Fibroblast of skin of left quadriceps (primary cell): ENCODE measurements at places on chromosomes 5 and 9.

DNA sequence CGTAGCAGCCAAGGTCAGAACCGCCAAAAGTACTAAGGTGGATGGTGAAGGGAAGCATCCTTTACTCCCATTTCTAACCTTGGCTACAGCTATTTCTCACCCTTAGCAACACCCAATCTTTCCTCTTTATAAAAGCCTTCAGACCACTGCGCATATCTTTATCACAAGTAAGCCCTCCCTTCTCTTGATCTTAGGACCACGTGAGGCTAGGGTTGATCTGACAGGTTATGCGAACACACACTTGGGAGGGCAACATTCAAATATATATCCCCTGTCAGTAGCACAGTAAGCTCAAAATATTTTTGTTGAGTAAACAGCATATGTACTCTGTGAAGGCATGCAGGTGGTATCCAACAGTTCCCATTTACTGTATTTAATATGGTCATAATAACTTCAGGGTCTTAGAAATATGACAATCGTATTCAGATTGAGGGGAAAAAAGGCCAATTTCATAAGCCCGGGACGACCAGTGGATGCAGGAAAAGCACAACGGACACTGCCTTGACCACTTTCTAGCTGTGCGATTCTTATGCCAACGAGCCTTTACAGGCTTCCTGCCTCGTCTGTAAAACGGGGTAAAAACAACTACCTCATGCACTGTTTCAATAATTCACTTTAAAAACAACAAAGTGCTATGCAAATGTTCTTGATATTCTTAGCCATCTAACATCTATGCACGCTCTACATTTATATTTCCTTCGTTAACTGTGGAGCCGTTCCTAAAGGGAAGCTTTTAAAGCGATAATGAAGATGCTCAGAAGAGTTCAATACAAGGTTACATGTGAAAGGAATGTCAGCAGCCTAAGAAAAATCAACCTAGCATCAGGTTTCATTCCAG is 1.3 kb downstream of the ARSB start:
- DNase-seq, result no peak

DNA sequence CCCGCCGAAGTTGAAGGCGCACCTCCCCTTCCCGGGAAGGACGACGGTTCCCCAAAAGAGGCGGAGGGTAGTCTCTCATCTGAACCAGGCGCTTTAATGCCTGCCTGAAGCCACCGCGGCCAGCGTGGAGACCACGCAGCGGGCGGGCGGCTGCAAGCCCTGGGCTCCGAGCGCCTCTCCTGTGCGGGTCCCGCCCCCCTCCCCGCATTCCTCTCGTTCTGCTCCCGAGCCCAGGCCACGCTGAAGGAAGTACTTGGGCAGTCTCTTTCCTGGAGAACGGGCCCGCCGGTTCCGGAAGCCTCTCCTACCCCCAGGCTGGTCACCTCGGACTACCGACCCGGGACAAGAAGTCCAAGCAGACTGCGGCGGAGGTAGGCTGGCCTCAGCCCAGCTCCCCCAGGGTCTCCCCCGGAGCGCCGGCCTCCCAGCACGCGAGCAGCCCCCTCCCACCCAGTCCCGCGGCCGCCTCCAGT is 571 bp downstream of the PPIC start:
- DNase-seq, result peak; percentile 12

GRCh38 chr5:145752534-145752933 is 82.6 kb downstream of the PRELID2 start:
- no peak for DNase-seq

DNA sequence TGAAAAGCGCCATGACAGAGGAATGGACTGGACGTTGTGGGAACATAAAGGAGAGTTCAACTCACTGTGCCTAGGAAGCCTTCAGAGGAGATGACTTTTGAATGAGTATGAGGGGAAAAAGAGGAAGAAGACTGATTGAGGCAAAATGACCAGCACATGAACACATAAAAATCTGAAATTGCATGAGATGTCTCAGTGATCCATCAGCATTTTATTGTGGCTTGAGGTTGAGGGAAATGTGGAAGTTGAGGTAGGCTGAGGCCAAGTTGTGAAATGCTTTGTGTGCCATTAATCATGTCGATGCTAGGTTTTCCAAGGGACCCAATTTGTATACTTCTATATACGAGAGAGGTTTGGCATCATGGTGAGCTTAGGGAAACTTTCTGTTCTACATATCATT is 140.9 kb upstream of the TLX3 start:
- DNase-seq, result no peak

- DNase-seq, result peak; percentile 97
Measured at GRCh38 chr5:126354012-126354857, 69.0 kb upstream of the GRAMD2B start.

DNA sequence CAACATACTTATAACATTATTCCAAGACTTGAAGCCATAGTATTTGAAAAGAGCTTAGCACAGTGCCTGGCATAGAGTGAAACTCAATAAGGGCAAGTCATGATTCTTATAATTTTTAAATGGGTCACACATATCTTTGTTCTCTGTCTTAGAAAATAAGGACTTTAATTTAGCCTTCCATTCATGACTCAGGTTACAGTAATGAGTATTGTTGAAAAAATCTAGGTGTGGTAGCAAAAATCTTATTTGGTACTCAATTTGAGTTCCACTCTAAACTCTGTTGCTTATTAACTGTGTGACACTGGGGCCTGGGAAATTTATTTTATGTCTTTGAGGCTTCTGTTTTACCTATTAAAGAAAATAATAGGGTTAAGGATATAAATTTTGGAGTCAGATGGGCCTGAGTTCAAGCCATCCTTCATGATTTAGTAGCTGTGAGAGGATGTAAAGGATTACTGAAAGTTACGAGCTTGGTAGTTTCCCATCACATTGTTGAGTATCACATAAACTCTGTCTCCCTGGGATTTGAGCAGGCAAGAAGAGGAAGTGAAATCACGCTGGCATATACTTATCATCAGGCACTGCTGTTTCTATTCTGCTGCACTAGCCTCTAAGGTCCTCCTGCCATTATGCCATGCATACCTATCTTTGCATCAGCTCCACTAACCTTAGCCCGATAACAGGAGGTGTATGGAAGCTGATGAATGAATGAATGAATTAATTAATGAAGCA is 1.5 kb downstream of the SPINK9 start:
- DNase-seq, result no peak

DNA sequence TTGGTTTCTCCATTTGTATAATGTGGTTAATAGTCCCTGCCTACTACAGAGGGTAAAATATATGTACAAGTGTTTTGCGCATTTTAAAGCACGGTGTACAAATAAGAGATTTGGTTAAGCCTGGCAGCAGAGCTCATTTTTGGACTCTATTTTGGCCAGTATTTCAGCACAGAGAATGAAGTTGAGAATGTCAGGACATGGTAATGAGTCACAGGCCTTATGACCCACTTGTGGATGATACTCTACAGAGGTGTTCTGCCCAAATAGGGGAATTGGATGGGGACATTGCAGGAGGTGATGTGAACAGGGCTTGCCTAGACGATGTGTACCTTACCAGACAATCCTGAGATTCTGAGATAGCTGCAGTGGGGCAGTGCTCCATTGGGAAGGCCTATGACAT is 50.6 kb downstream of the MELK start:
- DNase-seq, result no peak

DNA sequence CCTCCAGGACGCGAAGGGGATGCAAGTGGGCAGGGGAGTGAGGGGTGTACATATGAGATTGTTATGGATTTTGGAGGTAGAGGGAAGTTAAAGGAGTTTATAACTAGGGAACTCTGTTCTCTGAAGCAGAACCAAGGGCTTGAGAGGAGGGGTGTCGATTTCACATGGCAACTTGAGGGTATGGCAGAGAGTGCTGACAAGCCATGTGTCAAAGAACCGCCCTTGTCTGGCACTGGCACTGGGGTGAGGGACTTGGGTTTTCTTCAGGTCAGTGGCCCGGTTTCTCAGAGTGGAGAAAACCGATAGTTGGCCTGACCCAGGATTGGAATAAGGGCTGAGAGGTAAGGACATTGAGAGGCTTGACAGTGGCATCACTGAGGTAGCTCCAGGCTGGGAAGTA is 47.7 kb upstream of the TESK1 start:
- no peak for DNase-seq

GRCh38 chr5:9438596-9439354 is 107.1 kb downstream of the SEMA5A start:
- DNase-seq, result no peak

GRCh38 chr9:93061260-93061751 is 2.8 kb downstream of the SUSD3 start:
- DNase-seq, result no peak
